ENCODE measurements at places on chromosomes 6 and 20.

- no peak for DNase-seq
Observed at GRCh38 chr6:10733151-10733715, 10.4 kb downstream of the TMEM14C start.

- DNase-seq, result no peak
Observed at GRCh38 chr6:105691971-105692370, 289.1 kb upstream of the PREP start.

GRCh38 chr6:1614448-1615150 is 4.9 kb downstream of the FOXC1 start:
- DNase-seq, result no peak

DNA sequence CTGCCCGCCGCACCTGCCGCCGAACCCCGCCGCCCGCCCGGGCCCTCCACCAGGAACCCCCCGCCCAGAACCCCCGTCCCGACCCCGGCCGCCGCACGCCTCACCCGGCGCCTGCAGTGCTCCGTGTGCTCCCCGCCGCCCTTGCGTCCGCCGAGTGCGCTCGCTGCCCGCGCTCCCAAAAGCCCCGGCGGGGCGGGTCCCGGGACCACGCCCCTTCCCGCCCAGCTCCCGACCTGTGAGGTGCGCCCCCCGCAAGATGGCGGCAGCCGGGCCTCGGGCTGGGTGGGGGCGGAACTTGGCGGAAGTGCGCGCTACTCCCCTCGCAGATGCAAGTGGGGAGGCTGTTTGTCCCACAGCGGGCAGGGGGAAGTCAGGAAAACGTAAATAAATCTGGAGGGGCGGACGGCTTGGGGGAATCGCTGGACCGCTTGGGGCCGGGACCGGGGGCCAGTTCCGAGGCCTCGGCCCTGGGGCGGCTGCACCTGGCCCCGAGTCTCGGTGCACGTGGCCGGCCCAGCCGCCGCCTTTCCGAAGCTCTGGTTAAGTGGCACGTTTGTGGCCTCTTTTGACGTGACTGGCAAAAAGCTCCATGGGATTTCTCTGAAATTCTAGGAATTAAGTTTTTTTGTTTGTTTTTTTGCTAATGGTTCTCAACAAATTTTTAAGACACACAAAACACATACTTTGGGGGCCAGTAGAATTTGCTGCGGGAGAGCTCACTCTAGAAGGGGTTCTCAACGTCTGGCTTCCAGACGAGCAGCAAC is at the start of gene EZR:
Gene EZR, minus strand, starts transcription at position 156 of the 764 bp plus-strand sequence. CDS start 1,275 bp downstream, outside the sequence.
- DNase-seq, result no peak

DNA sequence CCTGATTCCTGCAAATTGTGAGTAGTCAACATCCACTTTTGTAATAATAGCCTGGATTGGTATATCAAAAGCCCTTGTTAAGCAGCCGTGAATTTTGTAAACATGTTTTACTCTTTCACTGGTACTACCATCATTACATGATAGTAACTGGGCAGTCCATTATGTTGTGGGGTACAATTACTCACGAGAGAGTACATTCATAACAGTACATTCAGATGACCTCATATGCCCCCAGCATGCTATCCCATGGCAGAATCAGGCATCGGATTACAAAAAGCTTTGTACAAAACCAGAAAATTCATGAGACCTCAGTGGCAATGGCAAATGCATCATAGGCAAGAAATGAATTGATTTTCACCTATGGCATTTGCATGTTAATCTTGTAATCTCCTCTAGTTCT is 166.2 kb downstream of the EPM2A start:
- DNase-seq, result no peak

DNA sequence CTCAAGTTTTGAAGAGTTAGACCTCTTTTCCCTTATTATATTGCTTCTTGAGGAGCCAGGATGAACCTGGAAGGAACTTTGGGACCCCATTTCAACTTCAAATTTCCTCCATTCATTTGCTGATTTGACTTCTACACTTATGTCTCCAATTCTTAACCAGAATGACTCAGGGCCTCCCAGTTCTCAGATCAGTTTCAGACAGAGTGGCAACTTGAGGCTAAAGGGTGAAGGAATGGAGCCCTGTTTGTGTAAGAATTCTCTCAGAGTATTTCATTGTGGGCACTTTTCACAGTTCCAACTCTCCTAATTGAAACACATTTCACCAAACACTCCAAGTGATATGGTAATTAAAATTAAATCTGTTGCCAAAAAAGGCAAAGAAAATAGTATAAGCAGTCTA is 109.0 kb upstream of the FLRT3 start:
- no peak for DNase-seq

- DNase-seq, result no peak
Observed at GRCh38 chr6:139030228-139030963, 1.9 kb downstream of the ABRACL start.

GRCh38 chr6:1378065-1379016 is 11.0 kb upstream of the FOXF2 start:
- DNase-seq, result no peak

- DNase-seq, result peak; percentile 28
Observed at GRCh38 chr20:53578492-53579222, 15.0 kb downstream of the ZNF217 start.

- no peak for DNase-seq
Observed at GRCh38 chr6:4364172-4364571, 228.8 kb upstream of the ECI2 start.

DNA sequence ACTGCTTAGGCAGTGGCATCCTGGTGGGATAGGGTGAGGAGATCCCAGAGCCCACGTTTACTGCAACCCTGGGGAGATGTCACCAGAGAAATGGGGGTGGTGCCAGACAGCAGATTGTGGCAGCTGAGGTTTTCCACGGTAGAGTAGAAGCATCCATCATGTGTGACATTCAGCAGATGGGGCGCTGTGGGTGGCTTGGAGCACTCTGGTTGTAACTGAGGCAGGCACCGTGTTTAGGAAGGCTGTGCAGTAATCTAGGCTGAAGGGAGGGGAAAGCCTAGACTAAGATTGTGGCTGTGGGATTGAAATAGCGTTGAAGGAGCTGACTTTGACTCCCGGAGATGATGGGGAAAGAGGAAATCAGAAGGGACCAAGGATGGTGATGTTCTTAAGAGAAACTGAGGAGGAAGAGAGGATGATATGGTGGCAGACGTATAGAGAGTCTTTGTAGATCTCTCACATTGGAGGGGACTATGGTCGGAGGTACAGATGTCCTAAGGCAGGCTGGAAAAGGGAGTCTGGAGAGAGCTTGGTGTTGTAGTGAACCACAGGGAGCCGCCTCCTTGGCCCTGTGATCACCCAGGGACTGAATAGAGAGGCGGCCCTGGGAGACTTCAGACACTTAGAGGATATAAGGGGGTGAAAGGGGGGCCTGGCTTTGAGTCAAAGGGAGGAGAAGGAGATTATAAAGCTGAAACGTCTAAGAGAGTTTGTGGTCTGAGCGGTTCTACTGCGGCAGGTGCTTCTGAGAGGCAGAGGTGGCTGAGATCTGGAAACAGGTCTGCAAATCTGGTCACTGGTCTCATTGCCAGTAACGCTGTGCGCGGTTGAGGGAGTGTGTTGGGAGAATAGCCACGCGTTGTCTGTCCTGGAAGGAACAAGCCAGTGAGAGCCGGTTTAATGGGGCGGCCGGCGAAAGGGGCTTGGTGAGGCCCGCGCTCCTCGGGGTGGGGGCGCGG is 792 bp upstream of the MICA start:
- DNase-seq, result no peak

GRCh38 chr6:7251646-7252260 is 61.2 kb downstream of the SSR1 start:
- no peak for DNase-seq

GRCh38 chr6:112956696-112957535 is 609.8 kb downstream of the RFPL4B start:
- DNase-seq, result no peak

DNA sequence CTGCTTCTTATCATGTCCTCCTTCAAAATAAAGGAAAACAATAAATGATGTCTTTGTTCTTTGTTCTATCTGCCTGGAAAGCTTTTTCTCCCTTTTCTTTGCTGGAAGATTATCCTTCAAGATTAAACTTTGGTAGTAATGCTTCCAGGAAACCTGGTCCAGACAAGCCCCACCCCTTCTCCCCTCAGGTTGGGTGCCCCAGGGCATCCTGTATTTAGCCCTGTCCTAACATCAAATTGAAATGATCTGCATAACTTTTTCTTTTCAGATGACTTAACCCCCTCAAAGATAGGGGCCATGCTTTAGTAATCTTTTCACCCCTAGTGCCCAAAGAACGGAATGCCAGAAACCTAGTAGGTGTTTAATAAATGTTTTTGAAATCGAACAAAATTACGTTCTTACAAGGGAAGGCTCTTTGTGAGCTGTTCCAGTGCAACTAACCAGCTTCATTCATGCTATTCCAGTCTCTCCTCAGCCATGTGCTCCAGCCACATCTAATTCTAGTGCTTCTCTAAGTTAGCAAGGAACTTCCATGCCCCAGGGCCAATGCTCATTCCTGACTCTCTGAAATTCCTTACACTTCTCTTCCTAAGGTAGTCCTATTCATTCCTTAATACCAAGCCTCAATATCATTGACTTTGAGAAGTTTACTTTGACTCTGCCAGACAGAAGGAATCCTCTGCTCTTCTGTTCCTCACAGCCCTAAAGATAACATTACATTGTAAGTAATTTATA is 135.6 kb upstream of the BACH2 start:
- DNase-seq, result no peak

GRCh38 chr6:90483116-90483839 is 103.6 kb downstream of the MAP3K7 start:
- no peak for DNase-seq

DNA sequence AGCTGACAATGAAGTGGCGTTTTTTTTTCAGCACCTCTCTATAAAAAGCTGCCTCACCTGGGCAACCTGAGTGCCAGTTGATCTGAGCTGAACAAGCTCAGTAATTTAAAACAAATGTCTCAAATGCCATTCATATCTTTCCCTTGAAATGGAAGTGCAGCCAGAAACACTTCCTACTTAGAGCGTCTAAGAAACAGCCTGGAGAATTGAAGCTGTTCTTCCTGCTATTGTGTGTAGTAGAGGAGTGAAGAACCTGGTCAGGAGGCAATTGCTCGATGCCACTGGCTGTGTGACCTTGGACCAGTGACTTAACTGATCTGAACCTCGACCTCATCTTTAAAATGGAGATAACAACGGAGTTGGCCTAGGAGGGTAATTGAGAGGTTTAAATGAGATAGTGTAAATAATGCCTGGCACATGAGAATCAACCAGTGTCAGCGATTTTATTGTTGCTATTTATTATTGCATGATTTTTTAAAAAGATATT is 95.4 kb upstream of the FOXQ1 start:
- no peak for DNase-seq
